ENCODE measurements at places on chromosomes 5 and 9.

GRCh38 chr9:33065157-33066076 is 11.1 kb downstream of the SMU1 start:
- DNase-seq, result no peak

DNA sequence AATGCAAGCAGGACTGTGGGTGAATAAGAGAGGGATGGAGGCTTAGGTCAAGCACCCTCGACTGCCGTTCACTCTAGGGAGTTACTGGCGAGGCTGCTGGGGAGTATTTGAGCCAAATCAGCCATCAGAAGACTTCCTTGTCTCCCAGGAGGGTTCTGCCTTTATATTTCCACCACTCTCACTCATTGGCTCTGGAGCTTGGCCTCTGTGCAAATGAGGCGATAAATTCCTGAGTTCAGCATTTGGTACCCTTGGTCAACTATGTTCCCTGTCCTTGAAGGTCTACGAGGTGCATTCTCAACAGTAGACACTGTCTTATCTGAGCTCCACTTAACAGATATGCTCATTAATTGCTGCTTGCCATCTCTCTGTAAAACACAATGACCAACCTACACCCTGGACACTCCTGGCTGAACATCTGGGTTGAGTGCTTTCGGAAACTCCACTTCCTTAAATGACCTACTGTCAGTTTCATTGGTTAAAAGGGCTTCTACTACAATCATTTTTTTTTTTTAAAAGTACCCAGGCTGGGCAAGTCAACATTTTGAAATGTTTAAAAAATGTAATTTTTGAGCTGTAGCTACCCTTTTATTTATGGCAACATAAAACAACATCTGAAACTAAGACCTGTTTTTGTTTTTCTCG is 153.2 kb downstream of the NTRK2 start:
- no peak for DNase-seq

- DNase-seq, result no peak
Observed at GRCh38 chr5:171149772-171150171, 159.3 kb upstream of the TLX3 start.

DNA sequence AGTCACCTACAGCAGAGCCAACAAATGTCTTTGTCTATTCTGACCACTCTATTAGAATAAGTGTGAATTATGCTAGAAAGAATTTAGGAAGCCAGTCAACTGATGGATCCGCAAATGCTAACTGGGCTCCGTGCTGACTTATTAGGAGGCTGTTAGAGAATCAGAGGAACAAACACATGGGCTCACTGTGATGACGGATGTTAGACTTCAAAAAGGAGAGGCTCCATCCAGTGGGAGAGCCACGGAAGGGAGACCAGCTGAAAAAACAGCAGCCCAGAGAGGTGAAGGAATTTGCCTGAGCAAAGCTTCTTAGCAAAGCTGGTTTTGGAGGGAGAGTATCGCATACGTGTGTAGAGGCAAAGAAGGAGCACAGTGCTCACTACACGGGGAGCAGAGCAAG is 5.8 kb upstream of the TGFBI start:
- no peak for DNase-seq

- no peak for DNase-seq
Observed at GRCh38 chr5:158470764-158471534, 612.0 kb upstream of the CLINT1 start.

DNA sequence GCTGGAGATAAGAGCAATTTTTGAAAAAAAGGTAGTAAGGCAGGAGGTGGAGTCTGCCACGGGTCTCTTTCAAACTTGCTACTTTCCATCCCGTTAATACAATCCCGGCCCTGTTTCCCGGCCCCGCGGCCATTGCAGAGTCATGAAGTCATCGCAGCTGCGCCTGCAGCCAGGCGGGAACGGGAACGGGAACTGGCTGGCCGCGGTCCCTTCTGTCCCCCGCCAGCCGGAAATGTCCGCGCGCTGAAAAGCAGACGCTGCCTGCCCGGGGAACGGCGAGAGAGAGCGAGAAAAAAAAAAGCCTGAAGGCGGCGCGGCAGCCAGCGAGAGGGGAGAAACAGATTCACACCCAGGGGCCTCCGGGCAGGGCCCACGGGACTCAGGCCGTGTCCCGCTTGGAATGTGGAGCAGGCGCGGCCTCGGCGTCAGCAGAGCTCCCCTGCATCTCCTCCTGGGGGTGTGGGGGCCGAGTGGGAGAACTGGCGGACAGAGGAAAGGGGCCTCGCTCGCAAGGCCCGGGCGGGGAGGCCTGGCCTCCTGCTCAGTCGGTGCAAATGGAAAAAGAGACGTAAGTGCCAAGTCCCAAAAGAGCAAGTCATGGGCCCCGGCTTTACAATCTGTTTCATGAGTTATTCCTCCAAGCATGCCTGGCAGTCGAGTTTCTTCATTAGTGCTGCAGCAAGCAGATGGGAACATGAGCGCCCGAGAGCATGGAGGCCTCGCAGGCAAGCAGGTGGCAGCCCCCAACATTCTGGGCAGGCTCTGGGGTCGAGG is 201.2 kb upstream of the GAS1 start:
- peak; percentile 86 for DNase-seq

- no peak for DNase-seq
Observed at GRCh38 chr5:56328753-56329560, 95.8 kb upstream of the ANKRD55 start.

DNA sequence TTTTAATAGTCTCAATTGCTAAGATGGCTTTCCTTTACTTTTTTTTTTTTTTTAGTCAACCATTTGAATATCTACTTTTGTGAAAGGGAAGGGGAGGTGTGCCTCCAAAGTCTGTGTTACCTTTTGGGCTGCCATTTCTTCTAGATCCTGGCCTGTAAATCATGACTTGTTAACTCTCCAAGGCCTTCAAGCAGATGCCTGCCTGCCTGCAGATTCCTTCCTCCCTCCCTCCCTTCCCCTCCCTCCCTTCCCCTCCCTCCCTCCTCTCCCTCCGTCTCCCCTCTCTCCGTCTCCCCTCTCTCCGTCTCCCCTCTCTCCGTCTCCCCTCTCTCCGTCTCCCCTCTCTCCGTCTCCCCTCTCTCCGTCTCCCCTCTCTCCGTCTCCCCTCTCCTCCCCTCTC is 73.1 kb downstream of the COMMD10 start:
- no peak for DNase-seq

GRCh38 chr5:92180391-92180790 is 797.3 kb upstream of the ARRDC3 start:
- DNase-seq, result no peak

- no peak for DNase-seq
Observed at GRCh38 chr9:3758816-3759576, 233.2 kb upstream of the RFX3 start.

GRCh38 chr5:109645707-109646192 is 44.0 kb upstream of the MAN2A1 start:
- DNase-seq, result peak; percentile 4

DNA sequence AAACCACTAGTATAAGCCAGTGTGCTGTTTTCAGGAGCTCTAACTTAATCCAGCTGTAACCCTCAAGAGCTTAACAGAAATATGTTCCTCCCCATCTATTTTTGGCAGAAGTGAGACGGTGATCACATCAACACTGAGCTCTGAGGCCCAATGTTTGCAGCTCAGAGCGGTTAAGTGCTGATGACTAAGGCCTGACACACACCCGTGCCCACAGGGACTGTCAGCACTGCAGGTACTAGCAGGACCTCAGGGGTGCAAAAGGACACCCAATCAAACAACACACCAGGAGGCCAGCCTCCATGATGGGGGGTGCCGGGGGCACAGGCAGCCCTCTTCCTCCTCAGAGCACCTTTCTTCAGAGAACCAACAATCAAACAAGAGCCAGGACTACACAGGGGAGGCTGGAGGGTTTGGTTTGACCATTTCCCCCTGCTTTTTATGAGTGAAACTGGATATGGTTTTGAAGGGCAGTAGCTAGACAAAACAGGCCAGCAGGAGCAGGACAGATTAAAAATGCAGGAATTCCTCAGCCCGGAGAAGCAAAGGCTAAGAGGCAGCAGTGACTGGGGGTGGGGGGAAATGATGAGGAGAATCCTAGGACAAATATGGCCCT is 61.3 kb downstream of the RAPGEF1 start:
- peak; percentile 96 for DNase-seq

DNA sequence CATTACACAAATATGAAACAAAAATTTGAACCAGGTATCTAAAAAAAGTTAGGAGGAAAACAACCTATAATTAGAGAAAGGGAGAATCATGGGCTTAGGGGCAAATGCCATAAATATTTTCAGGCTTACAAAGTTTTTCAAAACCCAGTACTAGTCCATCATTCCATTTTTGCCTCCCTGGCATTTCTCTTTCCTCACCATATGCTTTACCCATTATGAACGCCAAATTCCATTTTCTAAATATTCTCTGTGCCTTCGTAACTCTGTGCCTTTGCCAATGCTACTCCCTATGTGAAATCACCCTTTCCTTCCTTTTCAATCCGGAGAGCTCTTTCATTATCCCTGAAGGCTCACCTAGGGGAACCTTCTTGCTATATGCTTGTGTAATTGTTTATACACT is 434.1 kb downstream of the ZSWIM6 start:
- no peak for DNase-seq

DNA sequence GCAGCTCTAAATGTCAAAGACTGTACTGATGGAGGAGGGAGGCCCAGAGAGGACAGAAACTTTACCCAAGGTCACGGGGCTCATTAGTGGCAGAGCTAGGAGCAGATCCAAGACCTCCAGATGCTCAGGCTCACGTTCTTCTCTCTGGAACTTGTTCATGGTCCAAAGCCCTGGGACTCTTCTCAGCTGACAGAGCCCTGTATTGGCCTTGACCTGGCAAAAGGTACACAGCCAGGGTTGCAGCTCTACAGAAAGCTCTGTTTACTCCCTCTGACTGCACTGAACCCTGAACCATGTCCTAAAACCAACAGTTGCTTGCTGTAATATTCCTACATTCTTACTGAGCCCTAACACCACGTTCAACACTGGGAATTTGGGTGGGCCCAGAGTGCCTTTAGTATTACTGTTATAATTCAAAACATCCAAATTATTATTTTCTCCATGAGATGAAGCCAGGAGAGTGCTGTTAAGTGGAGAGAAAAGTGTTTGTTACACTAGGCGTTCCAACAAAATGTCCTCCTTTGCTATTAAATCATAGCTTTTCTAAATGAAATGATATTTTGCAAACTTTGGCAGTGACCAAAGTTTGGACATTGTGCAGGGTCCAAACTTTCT is 602.4 kb upstream of the CLINT1 start:
- no peak for DNase-seq

DNA sequence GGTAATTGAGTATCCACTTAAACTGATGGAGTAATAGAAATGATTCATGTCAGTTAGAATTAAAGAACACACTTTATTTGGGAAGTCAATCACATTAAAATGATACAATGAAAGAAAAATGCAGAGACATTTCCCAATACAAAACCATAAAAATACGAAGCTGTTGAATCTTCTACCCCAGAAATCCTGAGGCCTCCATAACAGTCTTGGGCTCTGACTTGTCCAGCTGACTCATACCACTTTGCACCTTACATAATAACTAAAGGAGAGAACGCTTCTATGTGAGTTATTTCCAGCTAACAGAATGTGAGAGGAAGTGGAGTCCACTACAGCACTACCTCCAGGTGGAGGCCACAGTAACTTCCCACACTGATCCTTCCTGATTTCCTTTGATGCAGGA is 305.0 kb downstream of the MRPS30 start:
- DNase-seq, result no peak

DNA sequence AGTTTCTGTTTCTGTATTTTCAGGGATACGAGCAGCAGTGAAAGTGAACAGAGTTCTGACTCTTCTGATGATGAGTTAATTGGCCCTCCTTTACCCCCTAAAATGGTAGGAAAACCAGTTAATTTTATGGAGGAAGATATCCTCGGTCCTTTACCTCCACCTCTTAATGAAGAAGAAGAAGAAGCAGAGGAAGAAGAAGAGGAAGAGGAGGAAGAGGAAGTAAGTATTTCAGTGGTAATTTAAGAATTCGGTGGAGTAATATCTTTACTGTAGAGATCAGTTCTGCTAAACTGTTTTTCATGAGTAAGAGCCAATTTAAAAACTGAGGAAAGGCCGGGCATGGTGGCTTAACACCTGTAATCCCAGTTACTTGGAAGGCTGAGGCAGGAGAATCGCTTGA is 17.2 kb downstream of the WDR70 start:
- DNase-seq, result no peak

GRCh38 chr5:145787001-145787400 is 48.1 kb downstream of the PRELID2 start:
- DNase-seq, result no peak

DNA sequence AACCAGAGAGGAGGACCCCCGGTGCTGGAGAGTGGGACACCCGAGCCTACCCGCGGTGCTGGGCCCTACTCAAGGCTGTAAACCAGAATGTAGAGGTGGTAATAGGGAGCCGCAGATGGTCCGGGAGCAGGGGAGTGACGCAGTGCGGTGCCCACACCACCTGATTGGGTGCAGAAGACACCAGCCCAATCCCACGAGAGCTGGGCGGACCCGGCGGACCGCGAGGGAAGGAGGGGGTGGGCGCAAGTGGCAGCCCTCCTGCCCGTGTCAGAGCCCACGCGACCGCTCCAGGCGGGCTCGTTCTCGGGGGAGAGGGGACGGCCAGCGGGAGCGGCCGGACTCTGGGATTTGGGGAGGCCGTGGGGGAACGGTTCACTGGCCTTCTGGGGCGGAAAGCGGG is 71.2 kb downstream of the C9orf50 start:
- DNase-seq, result peak; percentile 75

DNA sequence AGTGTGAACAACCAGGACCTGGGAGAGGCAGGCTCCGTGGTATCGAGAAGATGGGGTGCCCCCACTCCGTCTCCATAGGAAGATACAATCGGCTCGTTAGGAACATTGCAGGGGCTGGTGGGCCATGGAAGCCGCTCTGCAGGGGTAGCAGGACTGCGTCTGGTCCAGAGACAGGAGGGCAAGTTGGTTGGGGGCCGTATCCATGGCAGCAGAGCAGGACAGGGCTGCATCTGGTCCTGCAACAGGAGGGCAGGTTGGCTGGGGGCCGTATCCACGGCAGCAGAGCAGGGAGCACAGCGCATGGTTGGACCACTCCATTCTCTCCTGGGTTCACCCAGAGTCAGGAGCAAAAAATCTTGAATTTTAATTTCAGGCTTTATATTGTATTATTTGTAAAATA is 98.2 kb downstream of the ANKRD33B start:
- no peak for DNase-seq

- no peak for DNase-seq
Observed at GRCh38 chr5:150122158-150122510, 33.5 kb downstream of the PDGFRB start.

- DNase-seq, result no peak
Observed at GRCh38 chr9:121325387-121325786, 44.7 kb downstream of the STOM start.

DNA sequence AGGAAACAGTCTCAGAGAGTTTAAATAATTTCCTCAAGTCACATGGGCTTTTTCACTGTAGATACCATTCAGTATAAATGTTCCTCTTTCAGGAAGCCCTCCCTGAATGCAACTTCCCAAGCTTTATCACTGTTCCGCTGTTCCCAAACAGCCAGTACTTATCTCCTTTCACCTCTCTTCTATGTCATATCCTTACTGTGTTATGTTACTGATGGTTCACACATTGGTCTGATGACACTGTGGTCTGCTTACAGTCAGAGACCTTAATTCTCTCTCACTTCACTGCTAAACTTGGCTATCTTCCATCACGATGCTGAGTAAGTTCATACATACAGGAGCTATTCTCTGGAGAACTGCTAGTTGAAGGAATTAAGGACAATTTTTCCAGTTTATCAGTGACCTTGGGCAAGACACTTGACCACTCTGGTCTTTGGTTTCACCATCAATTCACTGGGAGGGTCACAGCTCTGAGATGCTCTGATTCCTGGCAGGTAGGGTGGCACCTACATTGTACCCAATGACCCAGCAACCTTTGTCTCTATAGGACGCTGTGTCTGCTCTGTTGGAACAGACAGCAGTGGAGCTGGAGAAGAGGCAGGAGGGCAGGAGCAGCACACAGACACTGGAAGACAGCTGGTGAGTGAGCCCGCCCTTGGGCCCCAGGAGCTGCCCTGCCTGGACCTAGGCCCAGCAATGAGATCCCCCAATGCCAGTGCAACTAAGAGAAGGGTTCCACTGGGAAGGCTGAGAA is 42.1 kb upstream of the RARS1 start:
- DNase-seq, result peak; percentile 32
